ENCODE measurements at places on chromosomes 6 and 20.

GRCh38 chr6:14734416-14735340, 511.2 kb upstream of the JARID2 start:
- DNase-seq: peak; percentile 8

DNA sequence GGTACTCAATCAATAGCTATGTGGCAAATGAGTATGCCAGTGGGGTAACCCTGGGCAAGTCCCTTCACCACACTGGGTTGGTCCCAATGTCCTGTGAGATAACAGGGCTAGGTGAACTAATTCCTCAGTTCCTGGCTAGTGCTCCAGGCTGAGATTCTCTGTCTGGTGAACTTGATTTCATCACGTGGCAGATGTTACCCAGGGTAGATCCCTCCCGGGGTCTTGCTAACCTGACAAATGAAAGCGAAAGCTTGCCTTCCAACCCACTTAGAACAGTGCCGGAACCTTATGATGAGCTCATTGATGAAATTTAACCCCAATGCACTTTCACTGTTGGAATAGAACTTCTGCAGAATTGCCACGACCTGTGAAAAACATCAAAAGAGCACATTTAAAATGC, 6.6 kb upstream of the ANKRD60 start:
- no peak for DNase-seq

- DNase-seq: no peak
Measured at GRCh38 chr20:63545814-63546213, 1.7 kb downstream of the SRMS start.

GRCh38 chr6:4009486-4009885, 69.5 kb downstream of the FAM217A start:
- DNase-seq: no peak

DNA sequence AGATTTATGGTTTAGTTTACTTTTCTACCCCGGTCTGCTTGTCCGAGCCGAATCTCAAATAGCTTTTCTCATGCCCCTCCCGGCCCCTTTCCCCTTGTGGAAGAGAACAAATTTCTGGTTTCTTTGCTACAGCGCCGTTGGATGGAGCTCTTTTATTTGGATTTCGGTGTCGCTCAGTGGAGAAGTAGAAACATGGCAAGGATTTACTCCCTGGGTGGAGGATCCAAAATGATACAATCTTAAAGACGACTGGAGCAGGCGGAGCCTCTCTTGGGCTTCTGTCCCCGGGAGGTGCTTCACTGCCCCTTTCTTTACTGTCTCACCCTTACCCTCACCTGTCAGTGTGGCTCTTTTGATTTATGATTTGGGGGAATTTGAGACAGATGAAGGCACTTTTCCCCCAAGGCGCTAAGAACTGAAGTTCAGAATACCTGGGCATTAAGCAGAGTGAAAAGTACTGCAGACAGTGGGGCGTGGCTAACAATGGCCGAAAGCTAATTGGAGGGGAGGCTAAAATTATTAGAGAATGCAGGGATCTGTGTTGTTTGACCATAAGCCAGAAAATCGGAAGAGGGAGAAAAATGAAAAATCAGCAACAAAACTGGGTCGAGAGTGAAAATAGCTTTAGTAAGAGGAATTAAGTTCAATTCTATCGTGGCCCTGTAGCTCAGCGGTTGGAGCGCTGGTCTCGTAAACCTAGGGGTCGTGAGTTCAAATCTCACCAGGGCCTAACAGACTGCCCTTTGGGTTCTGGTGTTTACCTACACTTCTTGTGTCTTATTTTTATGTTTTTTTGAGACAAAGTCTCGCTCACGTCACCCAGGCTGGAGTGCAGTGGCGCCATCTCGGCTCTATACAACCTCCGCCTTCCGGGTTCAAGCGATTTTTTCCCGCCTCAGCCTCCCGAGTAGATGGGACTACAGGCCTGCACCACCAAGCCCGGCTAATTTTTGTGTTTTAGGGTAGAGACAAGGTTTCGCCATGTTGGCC, 145.1 kb upstream of the ZNF184 start:
- DNase-seq: peak; percentile 14

- no peak for DNase-seq
Measured at GRCh38 chr20:39607141-39607540, 645.0 kb downstream of the DHX35 start.

GRCh38 chr6:37074053-37074827, 68.8 kb downstream of the FGD2 start:
- DNase-seq: no peak

- DNase-seq: no peak
Measured at GRCh38 chr6:19070520-19070919, 683.4 kb downstream of the RNF144B start.

GRCh38 chr6:40389254-40389653, 197.9 kb downstream of the LRFN2 start:
- no peak for DNase-seq

- no peak for DNase-seq
Measured at GRCh38 chr20:58892932-58893224, 40.4 kb downstream of the GNAS start.

- no peak for DNase-seq
Measured at GRCh38 chr20:31693402-31693801, 29.3 kb downstream of the BCL2L1 start.

GRCh38 chr6:83442752-83443151, 11.9 kb upstream of the ME1 start:
- no peak for DNase-seq

DNA sequence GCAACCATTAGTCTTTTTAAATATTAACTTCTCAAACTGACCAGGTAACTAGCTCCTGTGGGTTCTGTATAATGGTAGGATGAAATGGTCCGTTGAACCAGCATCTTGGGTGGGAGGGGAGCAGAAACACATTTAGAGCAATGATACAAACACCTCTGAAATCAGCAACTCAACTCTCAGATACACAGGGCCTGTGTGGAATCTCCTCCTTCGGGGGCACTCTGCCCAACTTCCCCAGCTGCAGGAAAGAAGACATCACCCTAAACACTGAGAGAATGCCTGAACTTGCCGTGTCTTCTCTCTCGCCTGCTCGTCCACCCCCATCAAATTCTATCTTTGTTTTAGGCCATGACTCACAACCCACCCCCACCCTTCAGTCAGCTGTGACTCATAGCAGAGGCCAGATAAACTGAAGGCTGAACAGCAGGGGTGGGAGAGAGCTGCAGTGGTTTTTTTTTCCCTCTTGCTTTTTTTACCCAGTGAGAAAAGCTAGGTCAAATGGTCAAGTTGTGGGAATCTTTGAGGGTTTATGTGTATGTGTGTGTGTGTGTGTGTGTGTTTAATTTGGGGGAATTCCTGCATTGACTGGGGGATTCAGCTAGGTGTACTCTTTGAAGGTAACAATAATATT, 593.4 kb upstream of the JAG1 start:
- DNase-seq: peak; percentile 82

GRCh38 chr6:130425537-130425936, 59.7 kb downstream of the TMEM200A start:
- DNase-seq: no peak

DNA sequence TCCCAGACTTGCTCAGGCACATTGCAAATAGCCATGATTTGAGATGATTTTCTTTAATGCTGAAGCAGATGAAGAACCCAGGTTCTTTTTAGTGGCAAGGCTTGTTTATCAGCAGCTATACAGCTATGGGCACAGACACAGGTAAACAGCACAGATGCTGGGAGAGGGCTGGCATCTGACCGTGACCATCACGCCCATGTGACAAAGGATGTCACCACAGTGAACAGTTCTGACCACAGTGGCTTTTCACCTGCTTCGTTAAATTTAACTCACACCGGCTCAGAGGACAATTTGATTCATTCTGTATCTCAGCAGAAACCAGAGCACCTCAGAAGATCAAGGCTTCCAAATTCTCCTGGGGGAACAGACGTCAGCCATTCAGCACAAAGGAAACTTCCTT, 142.6 kb downstream of the CDH26 start:
- DNase-seq: no peak
